ENCODE measurements at places on chromosomes 1 and 21.

GRCh38 chr1:112268408-112268807, 127.6 kb upstream of the CTTNBP2NL start:
- no peak for DNase-seq

DNA sequence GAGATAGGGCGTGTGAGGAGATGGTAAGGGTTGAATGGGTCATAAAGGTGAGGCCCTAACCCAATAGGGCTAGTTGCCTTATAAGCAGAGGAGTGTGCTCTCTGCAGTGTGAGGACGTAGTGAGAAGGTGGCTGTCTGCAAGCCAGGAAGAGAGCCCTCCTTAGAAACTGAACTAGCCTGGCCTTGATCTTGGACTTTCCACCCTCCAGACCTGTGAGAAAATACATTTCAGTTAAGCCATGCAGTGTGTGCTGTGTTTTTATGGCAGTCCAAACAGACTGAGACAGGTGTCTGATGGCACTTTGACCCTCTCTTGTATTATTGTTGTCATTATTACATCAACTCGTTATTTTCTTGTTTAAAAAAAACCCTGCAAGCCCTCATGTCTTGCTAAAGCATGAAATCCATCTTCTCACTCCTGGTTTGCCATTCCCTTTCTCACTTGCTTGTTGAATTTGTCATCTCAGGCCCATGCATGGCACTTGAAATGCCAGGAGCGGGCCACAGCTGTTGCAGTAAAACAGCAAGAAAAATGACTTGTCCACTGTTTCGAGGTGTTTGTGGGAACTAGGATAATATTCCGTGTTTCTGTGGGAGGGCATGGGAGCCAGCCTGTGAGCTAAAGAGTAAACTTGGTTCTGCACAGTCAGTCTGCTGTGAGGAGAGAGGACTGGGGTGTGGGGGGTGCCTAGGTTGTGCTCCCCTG, 78.6 kb downstream of the STUM start:
- DNase-seq, result no peak

DNA sequence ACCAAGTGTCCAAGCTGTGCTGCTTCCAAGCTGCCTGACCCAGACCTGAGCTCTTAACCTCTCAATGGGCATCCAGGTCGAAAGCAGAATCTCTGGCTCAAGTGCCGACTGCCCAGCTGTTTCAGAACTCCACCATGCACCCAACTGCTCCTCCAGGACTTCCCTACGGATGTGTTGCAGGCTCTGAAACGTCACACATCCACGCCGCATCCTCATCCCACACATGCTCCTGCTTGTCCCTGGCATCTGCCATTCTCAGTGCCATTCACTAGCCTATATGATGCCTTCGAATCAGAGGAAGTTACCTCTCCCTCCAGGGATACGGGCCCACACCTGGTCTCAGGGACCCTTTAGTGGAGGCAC, 11.2 kb downstream of the PDZK1IP1 start:
- no peak for DNase-seq

- DNase-seq, result peak; percentile 66
These were observed 71.8 kb upstream of the MACF1 start for GRCh38 chr1:39132505-39133339.

DNA sequence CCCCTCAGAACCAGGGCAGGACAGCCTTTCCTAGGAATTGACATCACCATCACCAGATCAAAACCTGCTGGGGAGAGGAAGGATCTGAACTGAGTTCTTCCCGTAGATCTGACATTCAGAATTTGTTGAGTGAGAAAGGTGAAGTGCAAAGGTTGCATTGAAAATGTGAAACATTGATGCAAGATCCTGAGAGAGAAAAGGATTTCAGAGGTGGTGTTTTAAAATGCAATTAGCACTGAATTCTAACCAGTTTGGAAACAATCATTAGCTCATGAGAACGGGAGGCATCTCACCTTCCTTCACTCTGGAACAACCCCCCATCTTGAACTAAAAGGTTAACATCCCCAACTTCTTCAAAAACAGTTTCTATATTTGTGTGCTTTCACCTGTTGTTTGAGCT, 20.4 kb downstream of the LMO4 start:
- DNase-seq, result no peak

DNA sequence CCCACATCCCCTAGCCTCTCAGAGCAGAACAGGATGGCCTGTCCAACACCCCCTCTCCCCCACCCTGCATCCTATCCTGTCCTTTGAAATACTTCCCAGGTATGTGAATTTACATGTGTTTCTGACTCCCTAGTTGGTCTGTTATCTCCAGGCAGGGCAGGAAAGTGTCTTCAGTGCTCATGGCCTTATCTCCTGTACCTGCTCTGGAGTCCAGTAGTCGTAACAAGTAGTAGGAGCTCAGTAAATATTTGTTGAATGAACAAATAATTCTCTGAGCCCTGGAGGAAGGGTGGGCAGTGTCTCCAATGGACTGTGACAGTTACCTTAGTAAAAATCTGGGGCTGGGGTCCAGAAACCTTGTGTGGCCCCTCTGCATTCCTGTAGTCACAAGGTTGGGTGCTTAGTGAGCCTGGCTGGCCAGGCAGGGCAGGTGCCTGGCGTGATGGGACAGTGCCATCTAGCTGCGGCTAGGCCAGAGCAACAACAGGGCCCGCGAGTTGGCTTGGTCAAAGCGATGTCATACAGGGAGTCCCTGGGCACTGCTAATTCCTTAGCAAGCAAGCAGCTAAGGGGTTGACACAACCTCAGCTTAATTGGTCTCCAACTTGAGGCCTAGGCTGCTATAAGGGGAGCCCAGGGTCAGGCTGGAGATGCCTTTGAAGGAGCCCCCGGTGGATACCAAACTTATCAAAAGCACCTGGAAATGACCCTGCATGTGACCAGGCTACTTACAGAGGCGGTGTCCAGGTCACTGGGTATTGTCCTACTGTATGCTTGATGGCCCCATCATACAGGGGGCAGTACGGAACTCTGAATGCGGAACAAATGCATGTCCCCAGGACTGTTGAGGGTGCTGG, 89.0 kb upstream of the PPM1J start:
- peak; percentile 28 for DNase-seq

GRCh38 chr21:41801321-41802197, 34.7 kb upstream of the RIPK4 start:
- DNase-seq, result no peak

DNA sequence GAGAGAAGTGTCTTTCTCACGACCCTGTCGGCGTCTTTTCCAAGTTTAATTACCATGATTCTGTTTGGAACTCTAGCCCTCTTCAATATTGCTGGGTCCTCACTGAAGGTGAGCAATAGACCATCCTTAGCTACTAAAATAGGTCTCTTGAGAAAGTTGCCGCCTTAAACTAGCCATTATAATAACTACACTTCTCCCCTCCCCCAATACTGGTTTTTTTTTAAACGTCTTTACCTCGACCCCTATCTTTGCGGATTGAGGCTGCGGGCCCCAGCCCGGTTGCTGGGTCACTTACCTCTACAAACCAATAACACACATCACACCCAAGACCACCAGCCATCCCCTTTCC, 672 bp downstream of the ENSA start:
- DNase-seq, result no peak

DNA sequence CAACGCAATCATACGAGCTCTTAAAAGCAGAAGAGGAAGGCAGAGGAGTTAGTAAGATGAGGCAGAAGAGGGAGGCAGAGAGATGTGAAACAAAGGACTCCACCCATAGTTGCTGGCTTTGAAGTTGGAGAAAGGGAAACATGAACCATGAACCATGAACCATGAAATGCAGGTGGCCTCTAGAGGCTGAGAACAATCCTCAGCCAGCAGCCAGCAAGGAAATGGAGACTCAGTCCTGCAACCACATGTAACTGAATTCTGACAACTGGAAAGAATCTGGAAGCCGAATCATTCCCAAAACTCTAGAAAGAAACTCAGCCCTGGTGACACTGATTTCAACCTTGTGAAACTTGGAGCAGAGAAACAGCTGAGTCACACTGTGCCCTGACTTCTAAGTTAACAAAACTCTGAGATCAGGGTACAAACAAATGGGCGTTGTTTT, 10.1 kb downstream of the DIPK1A start:
- DNase-seq, result no peak

DNA sequence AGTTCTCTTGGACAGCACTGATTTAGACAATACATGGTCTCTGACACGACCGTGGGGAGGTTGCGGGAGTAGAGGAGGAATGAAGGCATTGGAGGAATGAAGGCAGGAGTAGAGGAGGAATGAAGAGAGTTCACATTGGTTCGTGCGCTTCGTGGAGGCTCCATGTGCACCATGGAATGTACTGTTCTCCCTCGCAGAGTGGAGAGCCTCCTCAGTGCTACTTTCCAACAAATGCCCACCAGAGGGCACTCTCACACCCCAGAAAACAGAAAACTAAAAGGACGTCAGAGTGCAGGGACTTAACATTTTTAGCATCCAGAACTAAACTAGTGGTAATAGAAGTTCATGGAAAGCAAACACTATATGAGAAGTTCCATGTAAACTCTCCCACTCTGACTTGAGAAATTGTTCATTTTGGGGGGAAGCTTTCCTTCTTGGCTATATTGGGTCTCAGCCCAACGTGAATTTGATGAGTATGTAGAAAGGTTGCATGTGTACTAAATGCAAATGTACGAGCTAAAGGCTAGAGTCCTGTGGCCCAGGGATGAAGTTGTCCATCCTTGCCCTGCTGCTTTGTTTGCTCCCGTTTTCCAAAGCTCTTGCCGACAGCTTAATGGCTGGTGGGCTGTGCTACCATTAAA, 211.6 kb downstream of the LMX1A start:
- no peak for DNase-seq

DNA sequence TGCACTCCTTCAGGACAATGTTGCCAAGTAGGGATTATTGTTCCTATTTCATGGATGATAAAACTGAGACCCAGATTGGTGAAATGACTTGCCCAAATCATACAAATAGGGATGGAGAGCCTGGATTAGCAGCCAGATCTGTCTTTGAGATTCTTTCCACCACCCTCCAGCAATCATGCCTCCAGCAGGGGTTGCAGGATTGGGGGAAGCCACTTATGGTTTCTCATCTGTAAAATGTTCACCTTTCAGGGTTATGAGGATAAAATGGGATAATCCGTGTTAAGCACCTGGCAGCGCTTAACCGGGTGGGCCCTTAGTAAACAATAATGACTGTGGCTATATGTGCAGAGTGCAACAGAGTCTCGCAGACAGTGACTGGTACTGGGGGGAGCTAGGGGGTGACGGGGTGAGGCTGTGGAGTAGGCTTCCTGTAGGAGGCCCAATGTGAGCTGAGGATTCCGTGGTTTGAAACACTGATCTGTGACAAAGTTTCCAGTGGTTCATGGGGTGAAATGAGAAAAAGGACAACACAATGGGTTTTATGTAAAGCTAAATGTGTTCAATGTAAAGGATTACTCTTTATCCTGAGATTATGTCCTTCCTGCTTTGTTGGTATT, 33.7 kb upstream of the FOXO6 start:
- no peak for DNase-seq

DNA sequence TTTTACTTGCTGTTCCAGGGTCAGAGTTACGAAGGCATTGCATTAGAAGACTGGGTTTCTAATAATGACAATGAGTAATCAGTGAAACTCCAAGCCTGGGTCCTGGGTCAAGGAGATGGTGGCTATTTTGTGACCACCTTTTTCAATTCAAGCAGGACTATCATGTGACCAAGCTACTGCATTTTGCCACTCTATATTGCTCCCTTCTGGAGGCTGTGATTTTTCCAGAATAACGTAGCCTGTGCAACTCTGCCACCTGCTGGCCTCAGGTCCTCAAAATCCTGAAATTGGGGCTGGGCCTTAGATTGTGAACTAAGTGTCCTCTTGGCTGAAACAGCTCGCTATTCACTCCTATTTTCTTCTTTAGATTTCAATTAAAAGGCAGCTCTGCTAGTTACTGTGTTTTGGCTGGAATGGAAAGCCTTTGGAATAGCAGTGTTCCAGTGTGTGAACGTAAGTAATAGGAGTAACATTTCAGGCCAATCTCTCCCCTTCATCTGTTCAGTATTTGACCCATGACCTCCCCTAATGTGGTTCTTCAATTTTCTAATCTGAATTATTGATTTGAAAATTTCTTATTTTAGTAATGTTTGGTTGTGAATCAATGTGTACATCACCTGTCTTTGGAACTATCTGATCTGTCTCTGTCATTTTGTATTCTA, 52.9 kb upstream of the CD46 start:
- DNase-seq, result no peak

DNA sequence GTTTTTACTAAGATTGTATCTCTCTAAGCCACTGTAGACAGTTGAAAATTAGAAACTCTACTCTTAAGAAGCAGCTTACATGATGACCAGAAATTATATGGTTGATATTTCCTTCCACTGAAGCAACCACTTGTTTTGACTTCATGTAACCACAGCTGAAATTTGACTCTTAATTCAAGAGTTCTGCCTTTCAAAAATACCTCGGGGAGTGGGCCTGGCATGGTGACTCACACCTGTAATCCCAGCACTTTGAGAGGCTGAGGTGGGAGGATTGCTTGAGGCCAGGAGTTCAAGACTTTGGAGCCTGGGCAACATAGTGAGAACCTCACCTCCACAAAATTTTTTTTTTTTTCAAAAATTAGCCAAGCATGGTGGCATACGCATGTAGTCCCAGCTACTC, 4.3 kb downstream of the AMPD1 start:
- DNase-seq, result no peak

DNA sequence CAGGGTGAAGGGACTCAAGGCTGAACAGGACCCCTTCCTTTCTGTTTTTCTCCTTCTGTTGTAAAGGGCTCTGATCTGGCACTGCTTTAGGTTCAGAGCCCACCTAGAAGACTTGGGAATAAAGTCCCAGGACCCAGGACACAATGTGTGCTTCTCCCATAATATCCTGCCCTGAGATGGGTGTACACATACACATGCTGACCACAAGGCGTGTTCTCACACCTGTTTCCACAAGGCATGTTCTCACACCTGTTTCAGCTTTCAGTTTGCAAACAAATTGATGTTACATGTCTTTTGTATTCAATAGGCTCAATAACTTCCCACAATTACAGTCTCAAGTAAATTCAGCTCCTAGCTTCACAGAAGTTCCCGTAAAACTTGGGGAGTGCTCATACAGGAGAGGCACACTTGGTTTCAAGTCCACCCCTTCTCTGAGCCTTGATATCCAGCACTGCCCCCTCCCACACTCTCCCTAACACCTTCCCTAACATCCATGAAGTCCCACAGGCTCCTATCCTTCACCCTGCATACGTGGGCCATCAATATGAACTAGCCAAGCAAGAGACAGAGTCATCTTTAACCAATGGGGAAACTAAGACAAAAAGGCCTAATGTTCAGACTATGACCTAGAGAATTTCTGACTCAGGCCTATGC, 41.7 kb downstream of the ERI3 start:
- no peak for DNase-seq
